ENCODE measurements at places on chromosomes 3 and 15.

GRCh38 chr3:197082871-197083270, 53.3 kb upstream of the MELTF start:
- no peak for DNase-seq

GRCh38 chr3:160368804-160369203, 30.2 kb downstream of the IFT80 start:
- DNase-seq: no peak

DNA sequence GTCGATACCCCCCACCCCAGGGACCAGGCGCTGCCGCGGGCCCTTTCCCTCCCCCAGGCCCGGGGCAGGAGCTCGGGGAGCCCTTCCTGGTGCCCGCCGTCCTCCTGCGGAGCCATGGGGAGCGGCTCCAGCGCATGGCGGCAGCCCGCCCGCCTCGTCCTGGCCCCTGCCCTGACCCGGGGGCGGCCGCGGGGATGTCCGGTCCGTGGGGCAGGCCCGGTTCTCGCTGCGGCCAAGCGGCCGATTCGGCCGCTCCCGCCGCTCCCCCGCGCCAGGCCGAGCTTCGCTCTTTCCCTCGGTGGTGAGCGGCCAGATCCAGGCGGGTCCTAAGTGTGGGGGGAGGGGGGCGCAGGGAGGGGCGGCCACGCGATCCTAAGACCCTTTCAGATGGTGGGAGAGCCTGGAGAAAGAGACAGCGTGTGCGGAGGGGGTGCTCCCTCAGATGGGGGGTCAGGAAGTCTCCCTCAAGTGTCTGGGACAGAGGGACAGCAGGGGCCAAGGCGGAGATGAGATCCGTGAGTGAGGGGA, 1.3 kb downstream of the NEIL1 start:
- no peak for DNase-seq

DNA sequence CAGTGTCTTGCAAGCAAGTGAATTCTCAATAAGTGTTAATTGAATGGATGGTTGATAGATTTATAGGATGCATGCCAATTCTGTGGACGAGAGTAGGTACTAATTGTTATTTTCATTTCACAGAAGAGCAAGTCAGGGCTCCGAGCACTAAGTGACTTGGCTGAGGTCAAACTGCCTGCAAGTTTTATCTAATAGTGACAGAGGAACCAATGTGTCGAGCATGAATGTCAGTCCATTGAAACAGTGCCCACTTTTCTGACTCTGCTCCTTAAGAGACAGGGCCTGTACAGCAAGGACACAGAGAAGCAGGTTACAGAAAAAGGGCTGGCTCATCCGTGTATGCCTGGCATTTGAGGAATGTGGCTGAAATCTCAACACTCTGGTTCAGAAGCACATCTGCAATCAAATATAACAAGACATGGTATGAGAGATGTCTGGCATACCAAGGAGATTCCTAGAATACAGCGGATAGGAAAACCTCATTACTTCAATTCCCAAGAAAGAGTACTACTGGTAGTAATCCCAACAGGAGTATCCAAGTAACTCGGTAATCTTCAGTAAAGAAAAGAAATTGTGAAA, 6.0 kb upstream of the B3GNT5 start:
- DNase-seq: no peak

GRCh38 chr3:17027318-17027717, 142.6 kb downstream of the PLCL2 start:
- no peak for DNase-seq

DNA sequence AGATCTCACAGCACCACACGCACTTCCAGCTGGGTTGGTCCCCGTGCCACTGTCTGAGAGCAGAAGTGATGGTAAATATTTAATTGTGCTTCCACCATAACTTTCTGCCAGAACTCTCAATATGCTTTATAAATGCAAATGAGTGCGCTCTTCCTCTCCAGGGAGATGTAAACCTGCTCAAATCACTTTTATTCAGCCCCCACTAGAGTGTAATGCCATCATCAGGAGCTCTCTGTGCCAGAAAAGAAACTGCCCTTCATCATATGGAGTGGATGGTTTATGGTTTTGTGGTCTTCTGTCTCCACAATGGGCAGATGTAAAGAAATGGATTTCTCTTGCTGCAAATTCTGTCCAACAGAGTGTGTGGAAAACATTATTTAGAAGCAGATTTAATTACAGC, 127.0 kb downstream of the EPHB1 start:
- DNase-seq: no peak

DNA sequence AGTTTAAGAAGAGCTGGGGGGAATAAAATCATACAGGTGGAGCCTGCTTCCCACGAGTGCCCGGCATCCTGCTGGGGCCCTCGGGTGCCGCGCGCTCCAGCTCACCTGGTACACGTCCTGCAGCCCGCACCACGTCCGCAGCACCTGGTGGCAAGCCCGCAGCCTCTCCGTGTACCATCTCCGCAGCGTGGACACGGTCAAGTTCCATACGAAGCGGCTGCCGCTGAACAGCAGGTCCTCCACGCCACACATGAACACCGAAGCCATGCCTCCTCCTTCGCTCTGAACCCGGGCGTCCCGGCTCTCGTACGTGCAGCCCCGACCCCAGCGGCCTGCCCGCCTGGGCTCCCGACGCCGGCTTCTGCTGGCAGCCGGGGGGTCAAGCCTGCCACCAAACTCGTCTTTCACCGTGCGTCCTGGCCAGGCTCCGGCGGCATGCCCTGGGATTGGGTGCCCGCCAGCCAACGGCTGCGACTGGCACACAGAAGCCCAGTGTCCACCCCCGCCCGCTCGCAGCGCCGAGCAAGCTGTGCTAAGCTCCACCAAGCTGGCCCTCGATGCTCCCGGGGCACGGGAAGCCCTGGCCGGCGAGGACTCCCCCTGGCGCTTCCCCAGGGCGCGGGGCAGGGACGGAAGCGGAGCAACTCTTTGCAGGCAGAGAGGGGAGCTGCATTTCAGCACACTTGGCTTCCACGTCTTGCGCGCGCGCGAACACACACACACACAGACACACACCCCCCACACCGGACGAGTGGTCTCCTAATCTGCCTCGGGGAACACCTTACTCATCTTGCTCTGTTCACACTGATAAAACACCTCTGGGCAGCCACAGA, at the start of gene FRMD4B:
Gene FRMD4B, minus strand, starts transcription at position 366 of the 833 bp plus-strand sequence. Its CDS starts 99 bp downstream, at position 267.
- peak; percentile 50 for DNase-seq

- DNase-seq: no peak
Measured at GRCh38 chr3:134956844-134957243, 161.8 kb downstream of the EPHB1 start.

DNA sequence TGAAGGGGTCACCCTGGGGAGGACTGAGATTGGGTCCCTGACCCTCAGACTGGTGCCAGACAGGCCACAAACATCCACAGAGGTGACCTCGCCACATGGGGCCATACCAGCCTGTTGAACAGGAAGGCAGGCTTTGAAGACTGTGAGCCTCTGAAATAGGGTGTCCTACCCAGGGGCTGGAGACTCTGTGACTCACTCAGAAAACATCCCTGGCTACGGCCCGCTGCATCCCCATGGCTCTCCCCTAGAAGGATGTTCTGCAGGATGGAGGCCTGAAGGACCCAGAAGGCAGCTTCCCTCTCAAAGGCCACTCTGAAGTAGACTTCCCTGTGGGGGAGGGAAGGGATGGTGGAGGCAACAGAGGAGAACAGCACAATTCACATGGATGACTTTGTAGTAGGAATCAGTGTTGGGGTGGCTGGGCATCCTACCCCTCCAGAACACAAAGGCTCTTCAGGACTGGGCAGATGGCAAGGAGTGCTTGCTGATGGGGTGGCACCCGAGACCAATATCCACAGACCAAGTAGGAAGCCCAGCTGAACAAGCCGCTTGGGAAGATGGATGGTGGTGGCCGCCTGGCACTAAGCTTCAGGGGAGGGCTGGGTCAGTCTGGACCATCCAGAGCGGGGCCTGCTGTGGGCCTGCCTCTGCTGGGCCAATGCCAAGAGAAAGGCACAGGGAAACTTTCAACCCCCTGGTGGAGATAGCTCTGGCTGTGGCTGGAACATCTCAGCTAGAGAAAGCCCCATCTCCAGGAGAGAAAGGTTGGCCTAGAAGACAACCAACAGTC, 37.6 kb upstream of the DUSP7 start:
- no peak for DNase-seq
